ENCODE measurements at places on chromosomes 1 and 21.

GRCh38 chr1:110713221-110713620 is 38.5 kb upstream of the KCNA3 start:
- DNase-seq, result no peak

- DNase-seq, result no peak
These were observed 38.8 kb upstream of the HAO2 start for GRCh38 chr1:119329541-119330461.

GRCh38 chr1:204079608-204079999 is 6.7 kb downstream of the SOX13 start:
- DNase-seq, result no peak

DNA sequence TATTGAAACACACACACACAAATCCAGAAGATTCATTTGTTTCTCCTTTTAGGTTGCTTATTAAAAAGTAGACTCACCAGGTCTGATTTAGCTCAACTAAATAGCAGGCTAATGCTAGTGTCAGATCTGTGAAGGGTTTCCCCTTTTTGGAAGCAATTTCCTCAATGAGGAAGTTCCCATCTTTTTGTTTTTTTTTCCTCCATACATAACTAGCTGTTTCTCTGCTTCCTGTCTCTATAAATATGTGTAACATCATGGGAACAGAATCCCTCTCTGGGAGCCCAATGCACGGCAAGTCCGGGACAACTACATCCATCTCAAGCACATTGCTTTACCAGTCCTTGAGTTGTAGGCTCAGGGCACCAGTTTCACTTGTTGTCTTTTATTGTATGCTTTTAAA is 1421.1 kb downstream of the PLA2G4A start:
- no peak for DNase-seq

DNA sequence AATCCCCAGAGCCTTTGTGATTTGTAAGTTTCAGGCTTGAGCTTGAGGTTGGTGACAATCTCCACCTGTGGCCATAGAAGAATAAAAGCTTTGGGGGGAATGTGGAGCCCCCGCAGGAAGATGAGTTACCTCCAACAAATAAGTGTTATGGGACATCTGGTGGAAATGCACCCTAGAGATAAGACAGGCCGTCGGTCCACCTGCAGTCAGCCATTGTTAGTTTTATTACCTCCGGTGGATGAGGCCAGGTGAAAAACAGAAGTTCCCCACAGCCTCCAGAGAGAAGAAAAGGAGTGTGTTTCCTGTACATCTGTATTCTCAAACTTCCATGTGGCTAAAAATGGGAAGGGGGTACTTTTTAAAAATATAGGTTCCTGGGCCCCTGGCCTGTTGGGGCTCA is 137.4 kb downstream of the KAZN start:
- no peak for DNase-seq

DNA sequence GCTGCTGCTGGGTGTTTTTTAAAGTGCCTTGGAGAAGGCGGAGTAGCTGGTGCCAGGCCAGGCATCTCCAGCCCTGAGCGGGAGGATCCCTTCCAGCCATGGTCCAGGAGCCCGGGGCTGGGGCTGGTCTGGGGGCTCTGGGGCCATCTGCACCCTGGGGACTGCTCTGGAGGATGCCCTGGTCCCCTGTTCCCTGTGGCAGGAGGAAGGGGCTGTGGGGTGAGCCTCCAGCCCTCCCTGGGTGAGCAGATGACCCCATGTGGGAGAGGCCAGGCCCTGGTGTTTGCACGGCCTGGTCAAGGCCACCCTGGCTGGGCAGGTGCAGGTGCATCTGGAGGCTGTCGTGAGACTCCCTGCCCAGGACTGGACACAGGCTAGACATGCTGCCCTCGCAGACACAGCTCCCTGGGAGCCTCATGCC is 56.7 kb downstream of the SLX9 start:
- no peak for DNase-seq

- DNase-seq, result no peak
These were observed 4.7 kb downstream of the IGSF8 start for GRCh38 chr1:160093624-160094290.

DNA sequence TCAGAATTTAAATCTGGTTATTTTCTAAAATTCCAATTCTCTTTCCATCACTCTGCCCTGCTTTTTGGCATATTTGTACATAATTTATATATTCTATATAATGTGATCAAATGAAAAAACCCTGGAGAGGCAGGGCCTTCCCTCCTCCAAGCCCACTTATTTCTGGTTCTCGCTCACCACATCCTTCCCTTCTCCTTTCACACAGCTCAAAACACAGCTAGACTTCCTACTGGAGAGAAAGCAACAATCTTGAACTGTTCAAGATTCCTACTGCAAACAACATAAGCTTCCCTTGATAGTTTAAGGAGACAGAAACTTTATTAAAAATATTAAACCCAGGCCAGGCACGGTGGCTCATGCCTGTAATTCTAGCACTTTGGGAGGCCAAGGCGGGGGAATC is 7.6 kb upstream of the AIM2 start:
- DNase-seq, result no peak

- no peak for DNase-seq
These were observed 248.0 kb downstream of the S1PR1 start for GRCh38 chr1:101484689-101485338.

DNA sequence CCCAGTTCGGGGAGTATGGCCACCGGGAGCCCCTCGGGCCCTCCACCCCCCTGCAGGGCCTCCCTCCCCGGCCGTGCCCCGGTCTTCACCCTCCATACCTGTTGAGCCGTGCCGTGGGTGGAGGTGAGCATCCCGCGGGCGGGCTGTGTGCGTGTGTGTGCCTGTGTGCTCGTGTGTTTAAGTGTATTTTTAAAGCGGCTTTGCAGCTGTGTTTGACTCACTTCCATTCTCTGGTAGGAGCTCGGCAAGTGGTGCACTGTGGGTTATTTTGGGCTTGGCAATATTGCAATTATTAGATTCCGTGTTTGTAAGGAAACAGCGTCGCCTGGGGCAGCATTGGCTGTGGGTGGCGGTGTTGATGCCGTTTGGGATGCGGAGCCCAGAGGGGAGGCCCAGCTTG is 20.3 kb upstream of the PLCH2 start:
- DNase-seq, result no peak

DNA sequence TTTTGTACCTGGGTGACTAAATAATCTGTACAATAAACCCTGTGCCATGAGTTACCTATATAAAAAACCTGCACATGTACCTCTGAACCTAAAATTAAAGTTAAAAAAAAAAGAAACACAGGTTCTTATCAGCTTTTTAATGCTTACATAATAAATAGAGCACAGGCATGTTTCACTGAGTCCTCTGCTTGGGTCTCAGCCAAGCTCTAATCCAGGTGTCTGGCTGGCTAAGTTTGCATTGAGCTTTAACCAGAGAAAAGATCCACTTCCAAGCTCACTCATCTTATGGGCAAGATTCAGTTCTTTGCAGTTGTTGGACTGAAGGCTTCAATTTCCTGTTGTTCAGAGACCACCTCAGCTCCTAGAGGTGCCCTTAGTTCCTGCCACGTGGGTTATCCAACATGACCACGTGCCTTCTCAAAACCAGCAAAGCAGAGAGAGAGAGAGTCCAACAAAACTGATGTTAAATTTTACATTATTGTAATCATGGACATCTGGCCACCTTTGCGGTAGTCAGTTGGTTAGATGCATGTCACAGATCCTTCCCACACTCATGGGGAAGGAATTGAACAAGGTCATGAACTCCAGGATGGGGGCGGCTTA is 68.2 kb upstream of the TMPRSS2 start:
- DNase-seq, result no peak

DNA sequence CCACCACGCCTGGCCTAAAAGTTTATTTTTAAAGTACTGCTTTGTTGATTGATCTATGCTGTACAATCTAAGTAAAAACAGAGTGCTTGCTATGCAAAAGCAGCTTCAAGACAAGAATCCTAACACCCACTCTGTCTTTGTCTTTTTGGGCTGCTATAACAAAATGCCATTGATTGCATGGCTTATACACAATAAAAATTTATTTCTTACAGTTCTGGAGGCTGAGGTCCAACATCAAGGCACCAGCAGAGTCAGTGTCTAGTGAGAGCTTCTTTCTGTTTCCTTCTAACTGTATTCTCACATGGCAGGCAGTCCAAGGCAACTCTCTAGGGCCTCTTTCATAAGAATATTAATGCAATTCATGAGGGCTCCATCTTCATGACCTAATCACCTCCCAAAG is 63.6 kb upstream of the GJA5 start:
- DNase-seq, result no peak

- DNase-seq, result no peak
These were observed 21.6 kb downstream of the MECR start for GRCh38 chr1:29209173-29209572.

GRCh38 chr1:199508653-199509052 is 518.9 kb upstream of the NR5A2 start:
- DNase-seq, result no peak

DNA sequence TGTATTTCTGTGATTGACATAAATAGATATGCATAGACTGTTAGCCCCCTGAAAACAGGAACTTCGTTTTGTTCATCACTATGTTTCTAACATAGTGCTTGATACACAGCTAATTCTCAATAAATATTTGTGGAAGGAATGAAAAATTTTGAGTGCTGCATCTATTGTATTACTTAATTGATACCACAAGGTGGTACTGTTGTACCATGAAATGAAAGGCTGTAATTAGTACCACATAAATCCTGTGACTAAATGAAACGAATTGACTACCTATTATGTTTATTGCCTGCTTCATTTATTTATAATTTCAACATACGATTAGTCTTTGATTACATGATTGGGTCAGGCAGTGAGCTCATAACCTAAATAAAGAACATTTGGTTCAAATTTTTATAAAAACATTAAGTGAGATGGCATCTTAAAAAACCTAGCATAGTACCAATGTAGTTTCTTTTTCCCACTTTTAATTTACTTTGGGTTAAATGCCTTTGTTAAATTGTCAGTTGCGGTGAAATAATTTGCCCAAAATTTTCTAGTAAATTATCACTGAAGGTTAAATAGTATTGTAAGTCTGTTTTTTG is 15.0 kb upstream of the TGFB2 start:
- no peak for DNase-seq

- no peak for DNase-seq
These were observed 58.1 kb upstream of the CCDC190 start for GRCh38 chr1:162919034-162919433.

- no peak for DNase-seq
These were observed 95.5 kb upstream of the TPTE start for GRCh38 chr21:10425856-10426255.

- DNase-seq, result no peak
These were observed 46.5 kb downstream of the SNRPE start for GRCh38 chr1:203907901-203908300.

DNA sequence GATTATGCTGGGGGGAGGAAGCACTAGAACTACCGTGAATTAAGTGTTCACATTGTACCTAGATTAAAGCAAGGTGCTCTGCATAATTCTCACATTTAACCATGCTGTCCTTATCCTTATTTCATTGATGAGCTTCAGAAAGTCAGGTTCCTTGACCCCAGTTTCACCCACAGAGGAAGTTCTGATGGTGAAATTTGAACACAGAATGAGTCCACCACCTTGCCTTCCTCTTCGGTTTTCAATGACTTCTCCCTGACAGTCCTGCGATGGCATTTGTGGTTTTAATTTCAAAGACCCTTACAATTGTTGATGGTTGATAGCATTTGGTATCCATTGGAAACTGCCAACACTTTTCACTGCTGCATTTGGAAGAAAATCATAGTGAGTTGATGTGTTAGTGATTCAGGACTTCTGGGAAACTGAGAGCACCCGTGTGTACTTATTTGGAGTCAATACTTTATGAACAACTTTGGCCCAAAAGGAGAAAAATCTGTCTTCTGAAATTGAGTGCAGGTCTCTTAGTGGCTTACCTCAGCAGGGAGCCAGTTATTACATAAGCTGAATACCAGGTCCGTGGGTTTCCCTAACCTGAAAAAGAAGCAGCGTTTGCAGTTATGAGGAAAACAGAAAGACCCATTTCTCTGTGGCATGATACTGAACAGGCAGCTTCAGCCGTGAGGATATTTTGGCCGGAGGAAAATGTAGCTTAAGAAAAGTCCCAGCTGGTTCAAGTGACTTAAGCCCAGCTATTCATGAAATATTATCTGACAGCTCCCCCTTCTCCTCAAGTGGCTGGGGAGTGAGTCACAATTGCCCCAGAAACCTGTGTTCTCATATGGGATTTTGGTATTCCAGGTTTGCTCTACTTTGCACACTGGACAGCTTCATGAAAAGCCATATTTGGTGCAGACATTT is 47.5 kb downstream of the ROR1 start:
- DNase-seq, result no peak

DNA sequence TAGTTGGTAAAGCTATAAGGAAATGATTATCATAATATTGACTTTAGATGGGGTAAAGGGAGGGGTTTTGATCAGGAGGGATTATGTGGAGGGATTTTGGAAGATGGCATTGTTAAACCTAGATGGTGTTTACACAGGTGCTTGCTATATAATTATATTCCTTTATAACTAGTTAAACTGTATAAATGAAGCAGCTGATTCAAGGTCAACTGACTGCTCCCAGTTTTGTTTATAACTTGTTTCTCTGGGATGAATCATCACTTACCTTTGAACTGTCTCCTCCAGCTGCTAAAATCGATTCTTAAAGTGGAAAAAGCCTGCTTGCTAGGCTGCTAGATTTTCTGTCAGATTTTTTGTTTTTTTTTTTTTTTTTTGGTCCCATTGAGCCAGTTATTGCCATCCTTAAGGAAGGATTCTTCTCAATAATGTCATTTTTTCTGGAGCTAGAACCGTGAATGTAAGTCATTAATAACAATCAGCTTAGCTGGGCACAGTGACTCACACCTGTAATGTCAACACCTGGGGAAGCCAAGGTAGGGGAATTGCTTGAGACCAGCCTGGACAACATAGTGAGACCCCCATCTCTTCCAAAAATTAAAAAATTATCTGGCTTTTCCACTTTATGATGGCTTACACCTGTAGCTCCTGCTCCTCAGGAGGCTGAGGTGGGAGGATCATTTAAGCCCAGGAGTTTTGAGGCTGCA is 153.2 kb downstream of the PIK3R3 start:
- no peak for DNase-seq

DNA sequence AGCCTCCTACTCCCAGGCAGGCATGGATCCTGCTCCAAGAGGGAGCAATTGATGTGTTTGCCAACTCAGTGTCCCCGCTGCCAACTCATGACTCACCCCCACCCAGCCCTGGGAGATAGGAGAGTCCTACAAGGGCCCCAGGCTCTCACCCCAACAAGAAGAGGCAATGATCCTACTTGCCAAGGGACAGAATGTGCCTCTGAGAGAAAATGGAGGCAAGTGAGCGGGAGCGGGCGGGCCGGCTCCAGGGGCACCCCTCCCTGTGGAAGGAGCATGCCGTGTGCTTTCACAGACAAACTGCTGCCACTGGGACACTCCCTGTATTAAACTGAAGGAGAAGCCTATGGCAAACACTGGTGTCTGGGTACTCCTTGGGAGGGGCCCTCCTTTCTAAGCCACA is 16.7 kb downstream of the PKP1 start:
- no peak for DNase-seq
